ENCODE measurements at places on chromosomes 12 and 14. TPM values are rescaled to one million over a fixed set of nuclear protein-coding genes. Genes with fewer than 3 reads are reported as not detected.

The KIF5A gene
- 0.12 TPM for polyA plus RNA-seq

The PRPH gene
- polyA plus RNA-seq, result 1.5 TPM

The OR6C75 gene
- not detected for polyA plus RNA-seq

The CLBA1 gene
- polyA plus RNA-seq, result 3.6 TPM

The RPL10L gene
- not detected for polyA plus RNA-seq

The TRPV4 gene
- polyA plus RNA-seq, result 1.1 TPM

The CD27 gene
- 0.56 TPM for polyA plus RNA-seq
